ENCODE measurements at places on chromosomes 2 and 18.

DNA sequence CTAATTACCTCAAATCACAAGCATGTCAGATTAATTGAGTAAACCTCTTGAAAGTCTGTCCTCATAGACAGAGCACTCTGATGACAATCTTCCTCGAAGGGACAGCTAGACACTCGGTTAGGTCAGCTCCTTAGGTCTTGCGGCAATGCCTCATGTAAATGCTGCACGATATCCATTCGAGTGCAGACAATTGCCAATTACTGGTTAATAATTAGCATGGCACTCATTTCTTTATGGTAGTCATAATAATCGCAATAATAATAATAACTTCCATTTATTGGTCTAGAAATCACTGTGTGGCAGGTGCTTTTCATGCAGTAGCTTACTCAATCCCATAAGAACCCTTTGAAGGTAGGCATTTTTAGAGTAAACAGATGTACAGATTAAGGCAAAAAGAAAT is 44.7 kb upstream of the DSC1 start:
- DNase-seq, result no peak

- no peak for DNase-seq
These were observed 42.9 kb downstream of the ZNF385B start for GRCh38 chr2:179818546-179818945.

- DNase-seq, result no peak
These were observed 70.5 kb downstream of the ZFP36L2 start for GRCh38 chr2:43155851-43156411.

DNA sequence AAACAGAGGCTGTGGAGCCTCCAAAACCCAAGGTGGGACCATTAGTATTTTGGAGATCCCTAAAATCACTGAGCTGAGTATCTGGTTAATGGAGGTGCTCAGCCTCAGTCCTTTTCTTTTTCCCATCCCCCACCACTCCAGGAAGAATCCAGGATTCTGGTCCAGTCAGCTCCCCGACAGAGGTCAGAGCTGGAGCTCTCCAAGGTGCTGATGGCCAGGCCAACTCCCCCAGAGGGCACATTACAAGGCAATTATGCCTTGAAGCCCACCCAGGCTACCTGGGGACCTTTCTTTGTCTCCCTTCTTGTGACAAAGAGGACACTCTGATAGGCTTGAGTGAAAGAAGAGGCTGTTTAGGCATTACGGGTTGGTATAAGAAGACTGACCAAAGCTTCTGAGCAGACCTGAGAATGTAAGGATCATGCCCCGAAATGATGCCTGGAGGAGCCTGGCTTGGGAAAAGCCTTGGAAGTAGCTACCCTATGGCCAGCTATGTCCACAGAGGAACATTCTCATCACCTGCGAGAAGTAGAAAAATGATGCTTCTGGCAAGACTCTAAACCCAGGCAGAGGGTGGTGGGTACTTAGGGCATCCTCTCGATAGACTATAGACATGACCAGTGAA is 102.5 kb upstream of the LDAH start:
- DNase-seq, result no peak

DNA sequence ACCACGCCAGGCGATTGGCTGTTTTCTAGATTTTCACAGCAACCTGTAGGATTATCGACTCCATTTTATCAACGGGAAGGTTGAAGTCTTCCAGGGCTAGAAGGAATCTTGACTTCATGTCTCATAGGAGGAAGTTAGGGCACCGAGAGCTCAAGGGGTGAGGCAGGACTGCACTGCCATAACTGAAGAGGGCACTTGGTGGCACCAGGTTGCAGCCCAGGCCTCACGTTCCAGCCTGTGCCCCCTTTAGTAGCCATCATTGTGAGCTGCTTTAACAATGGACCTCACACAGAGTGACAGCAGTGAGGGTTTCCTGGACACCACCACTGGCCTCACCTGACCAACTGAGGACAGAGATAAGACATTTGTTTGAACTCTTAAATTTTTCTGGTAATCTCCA is 22.9 kb upstream of the RPL37A start:
- DNase-seq, result no peak

DNA sequence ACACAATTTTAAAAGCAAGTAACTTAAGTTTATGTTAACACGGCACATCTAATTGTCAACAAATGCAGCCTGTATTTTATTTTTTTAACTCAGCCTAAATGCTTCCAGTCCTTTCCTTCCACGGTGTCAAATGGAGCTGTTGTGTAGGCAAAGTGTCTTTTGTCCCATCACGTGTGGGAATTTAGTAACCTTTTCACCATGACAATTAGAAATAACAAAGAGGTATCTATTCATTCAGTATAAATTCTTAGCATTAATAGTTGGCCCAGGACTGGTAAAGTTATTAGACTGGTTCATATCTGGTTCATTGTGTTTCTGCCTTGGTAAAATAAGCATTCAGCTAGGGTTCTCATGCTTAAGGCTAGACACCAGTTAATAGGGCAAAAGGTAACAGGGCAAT is 47.9 kb downstream of the FRZB start:
- no peak for DNase-seq

DNA sequence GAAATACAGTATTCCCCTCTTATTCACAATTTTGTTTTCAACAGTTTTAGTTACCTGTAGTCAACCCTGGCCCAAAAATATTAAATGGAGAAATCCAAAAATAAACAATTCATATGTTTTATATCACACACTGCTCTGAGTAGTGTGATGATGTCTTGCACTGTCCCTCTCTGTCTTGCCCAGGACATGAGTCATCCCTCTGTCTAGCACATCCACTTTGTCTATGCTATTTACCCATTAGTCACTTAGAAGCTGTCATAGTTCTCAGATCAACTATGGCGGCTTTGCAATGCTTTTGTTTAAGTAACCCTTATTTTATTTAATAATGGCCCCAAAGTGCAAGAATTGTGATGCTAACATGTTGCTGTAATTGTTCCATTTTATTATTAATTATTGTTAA is 380.6 kb upstream of the REG3G start:
- no peak for DNase-seq

- no peak for DNase-seq
These were observed 384.0 kb downstream of the STK39 start for GRCh38 chr2:167863377-167863776.

- DNase-seq, result no peak
These were observed 102.8 kb upstream of the MAP2 start for GRCh38 chr2:209321076-209321475.

GRCh38 chr18:7750095-7750663 is 183.1 kb downstream of the PTPRM start:
- DNase-seq, result no peak

GRCh38 chr18:79371561-79372121 is 24.1 kb upstream of the NFATC1 start:
- peak; percentile 32 for DNase-seq

- DNase-seq, result peak; percentile 49
These were observed 710 bp upstream of the TMSB10 start for GRCh38 chr2:84904717-84905174.

DNA sequence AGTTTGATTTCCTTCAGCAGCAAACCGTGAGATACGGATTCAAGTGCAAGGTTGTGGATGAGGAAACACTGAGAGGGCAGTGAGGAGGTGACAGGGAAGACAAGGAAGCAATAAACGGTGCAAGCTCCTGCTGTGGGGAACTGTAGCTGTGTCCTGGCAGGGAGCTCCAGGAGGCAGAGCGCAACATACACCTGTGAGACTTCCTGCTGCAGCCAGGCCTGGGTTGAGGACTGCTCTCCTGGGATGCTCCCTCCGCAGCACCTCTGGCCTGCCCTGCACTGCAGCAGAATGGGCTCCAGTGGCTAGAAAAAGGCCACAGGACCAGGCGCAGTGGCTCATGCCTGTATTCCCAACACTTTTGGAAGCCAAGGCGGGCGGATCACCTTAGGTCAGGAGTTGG is 85.5 kb downstream of the MRO start:
- no peak for DNase-seq

DNA sequence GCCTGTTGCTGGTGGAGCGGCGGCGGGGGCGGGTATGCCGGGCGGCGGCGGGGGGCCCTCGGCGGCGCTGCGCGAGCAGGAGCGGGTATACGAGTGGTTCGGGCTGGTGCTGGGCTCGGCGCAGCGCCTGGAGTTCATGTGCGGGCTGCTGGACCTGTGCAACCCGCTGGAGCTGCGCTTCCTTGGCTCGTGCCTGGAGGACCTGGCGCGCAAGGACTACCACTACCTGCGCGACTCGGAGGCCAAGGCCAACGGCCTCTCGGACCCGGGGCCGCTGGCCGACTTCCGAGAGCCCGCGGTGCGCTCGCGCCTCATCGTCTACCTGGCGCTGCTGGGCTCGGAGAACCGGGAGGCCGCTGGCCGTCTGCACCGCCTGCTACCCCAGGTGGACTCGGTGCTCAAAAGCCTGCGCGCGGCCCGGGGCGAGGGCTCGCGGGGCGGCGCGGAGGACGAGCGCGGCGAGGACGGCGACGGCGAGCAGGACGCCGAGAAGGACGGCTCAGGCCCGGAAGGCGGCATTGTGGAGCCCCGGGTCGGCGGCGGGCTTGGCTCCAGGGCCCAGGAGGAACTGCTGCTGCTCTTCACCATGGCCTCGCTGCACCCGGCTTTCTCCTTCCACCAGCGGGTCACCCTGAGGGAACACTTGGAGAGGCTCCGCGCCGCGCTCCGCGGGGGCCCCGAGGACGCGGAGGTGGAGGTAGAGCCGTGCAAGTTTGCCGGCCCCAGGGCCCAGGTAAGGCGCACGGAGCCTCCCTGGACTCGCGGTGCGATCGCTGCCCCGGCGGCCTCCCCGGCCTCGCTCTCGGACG is 1.0 kb downstream of the ZCCHC2 start:
- peak; percentile 50 for DNase-seq

GRCh38 chr2:123095219-123095835 is 929.8 kb upstream of the CNTNAP5 start:
- no peak for DNase-seq

- DNase-seq, result no peak
These were observed 44.6 kb downstream of the TANK start for GRCh38 chr2:161204846-161205245.

- DNase-seq, result no peak
These were observed 11.6 kb downstream of the OXER1 start for GRCh38 chr2:42752314-42752713.

DNA sequence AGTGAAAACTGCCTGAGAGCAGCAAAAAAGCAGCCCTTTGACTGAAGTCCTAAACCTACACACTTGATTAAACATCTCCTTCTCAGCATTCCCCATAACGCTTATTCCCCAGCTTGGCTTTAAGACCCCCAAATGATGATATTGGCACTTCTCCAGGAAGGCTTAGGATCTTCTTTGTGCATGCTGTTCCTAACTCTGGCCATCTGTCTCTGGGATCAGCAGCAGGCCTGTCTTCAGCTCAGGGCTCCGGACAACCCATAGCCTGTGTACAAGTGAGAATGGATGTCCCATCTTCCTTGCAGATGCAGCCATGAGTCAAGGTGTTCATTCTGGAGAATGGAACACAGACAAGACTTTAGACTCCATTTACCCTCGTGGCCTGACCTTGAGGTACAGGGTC is 81.6 kb upstream of the TMEM17 start:
- no peak for DNase-seq

- peak; percentile 48 for DNase-seq
These were observed at the start of gene ADD2 for GRCh38 chr2:70767699-70768589. ADD2 (minus strand) TSS chr2:70768200; CDS start chr2:70706408, 61,792 bp downstream.

DNA sequence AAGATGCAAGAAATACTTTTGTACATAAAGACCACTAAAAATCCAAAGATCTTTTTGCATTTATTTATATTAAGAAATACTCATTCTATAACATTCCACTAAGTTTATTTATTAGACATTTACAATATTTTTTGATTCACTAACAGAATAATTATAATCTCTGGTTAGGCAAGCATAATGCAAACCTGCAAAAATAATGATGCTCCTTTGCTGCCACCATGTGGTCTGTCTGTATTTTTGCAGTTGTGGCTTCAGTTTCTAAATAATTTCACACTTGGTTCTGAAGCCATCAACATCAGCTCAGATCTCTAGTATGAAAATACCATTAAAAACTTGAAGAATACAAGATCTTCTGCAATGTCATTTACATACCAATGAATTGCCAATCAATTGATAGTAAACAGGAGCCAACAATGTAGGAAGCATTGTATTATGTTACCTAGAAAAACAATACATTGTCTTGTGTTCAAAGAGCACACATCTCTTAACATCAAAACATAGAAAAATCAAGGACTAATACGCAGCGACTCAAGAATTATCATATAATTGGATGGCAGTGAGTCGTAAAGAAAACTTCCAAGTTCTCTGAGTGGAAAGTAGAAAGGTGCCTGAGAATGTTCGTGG is 28.8 kb upstream of the WDR75 start:
- peak; percentile 62 for DNase-seq

DNA sequence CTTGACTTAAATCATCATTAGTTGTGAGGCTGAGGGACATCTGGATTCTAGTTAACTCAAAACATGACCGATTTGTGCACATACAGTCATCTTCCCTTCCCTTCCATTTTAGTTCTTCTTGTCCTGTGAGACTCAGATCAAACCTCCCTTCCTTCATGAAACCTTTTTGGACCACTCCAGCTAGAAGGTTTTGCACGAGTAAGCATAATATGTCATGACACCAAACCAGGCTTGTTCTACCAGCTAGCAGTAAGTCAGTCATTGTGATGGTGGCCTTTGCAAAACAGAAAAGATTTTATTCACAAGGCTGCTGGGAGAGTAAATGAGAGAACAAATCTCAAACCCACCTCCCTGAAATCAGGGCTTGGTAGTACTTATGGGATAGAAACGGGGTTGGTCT is 14.3 kb downstream of the PPP1R1C start:
- no peak for DNase-seq

DNA sequence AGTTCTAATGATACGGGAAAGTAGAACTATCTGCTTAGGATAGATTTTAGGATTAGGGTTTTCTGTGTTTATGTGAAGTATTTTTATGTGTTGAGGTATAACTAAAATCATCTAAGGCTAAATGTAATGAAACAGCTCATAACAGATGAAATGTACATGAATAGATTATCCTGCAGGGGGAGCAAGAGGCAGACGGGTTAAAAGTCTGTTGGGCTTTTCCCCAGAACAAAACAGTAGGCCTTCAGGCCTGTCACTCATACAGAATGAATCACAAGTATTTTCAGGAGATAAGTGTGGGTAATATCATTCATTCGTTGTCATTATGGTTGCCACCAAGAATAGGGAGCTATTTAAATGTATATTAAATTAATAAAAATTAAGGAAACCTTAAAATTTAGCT is 107.9 kb upstream of the IL1R2 start:
- DNase-seq, result peak; percentile 47

- no peak for DNase-seq
These were observed 45.7 kb upstream of the EML4 start for GRCh38 chr2:42123426-42123825.

DNA sequence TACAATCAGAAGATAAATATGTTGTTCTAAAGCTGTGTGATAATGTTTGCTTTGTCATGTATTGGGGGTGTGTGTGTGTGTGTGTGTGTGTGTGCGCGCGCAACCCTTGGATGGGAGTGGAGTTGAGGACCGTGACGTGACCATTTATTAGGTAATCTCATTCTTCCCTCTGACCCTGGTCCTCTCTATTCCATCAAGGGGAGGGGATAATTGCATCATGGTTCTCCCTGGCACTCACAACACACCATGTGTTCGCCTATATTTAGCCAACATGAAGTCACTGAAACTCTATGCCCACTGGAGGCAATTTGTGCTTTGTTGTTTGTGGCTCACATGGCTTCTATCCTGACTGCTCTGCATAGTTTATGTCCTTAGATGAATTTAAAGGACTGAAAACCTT is 79.8 kb upstream of the LRPPRC start:
- no peak for DNase-seq
